ENCODE measurements at places on chromosomes 3 and 15. TPM values are rescaled to one million over a fixed set of nuclear protein-coding genes. Genes with fewer than 3 reads are reported as not detected.

Gene SLC2A2
- polyA plus RNA-seq = not detected

Gene ECT2
- 10.3 TPM for polyA plus RNA-seq

Gene SCAANT1
- polyA plus RNA-seq = not detected

GRCh38 chr15:59587085-59587826 lies 24.3 kb upstream of the GCNT3 start:
- H3K4me1 ChIP-seq = no peaks in the 10 kb centered on the region
- no peaks in the 10 kb centered on the region for H3K36me3 ChIP-seq
- no peak overlapping the region for H3K27ac ChIP-seq
- DNase-seq = no peak
- H3K4me3 ChIP-seq = no peak overlapping the region
- no peaks in the 10 kb centered on the region for H3K27me3 ChIP-seq

DNA sequence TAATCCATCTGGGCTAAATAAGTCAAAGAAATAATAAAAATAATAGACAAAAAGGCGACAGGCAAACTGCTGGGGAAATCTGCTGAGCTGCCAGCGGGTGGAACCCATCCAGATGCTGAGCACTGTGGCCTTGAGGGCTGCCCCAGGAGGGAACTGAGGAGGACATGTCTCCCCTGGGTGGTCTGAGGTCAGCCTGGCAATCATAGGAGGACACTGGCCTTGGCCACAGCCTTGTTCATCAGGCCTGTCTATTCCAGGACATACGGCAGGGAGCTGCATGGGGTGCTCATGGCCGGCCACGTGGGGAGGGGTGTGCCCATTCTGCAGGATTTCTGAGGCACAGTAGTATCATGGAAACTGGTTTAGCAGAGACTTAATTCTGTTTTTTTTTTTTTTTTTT lies 21.5 kb upstream of the SNRPA1 start:
- H3K27ac ChIP-seq = no peak overlapping the region
- DNase-seq = no peak
- no peaks in the 10 kb centered on the region for H3K27me3 ChIP-seq
- H3K4me3 ChIP-seq = no peak overlapping the region
